Erythroblast (primary cell): ENCODE measurements at places on chromosomes 1 and 21.

GRCh38 chr1:116372191-116372590 lies 853 bp upstream of the ATP1A1 start:
- no peak for DNase-seq

GRCh38 chr1:107858323-107858722 lies 106.7 kb downstream of the VAV3 start:
- DNase-seq = no peak

GRCh38 chr1:6134206-6134605 lies 45.9 kb downstream of the CHD5 start:
- no peak for DNase-seq

- peak; percentile 71 for DNase-seq
These were observed 1.4 kb downstream of the NHLH1 start for GRCh38 chr1:160367934-160368923.

- no peak for DNase-seq
These were observed 38.5 kb downstream of the ZBTB18 start for GRCh38 chr1:244089561-244089960.

- DNase-seq = no peak
These were observed 212.7 kb downstream of the ZP4 start for GRCh38 chr1:237677979-237678378.

GRCh38 chr1:227472772-227473171 lies 90.6 kb upstream of the ZNF678 start:
- DNase-seq = no peak

GRCh38 chr1:32400876-32401631 lies 6.8 kb upstream of the BSDC1 start:
- peak; percentile 58 for DNase-seq

DNA sequence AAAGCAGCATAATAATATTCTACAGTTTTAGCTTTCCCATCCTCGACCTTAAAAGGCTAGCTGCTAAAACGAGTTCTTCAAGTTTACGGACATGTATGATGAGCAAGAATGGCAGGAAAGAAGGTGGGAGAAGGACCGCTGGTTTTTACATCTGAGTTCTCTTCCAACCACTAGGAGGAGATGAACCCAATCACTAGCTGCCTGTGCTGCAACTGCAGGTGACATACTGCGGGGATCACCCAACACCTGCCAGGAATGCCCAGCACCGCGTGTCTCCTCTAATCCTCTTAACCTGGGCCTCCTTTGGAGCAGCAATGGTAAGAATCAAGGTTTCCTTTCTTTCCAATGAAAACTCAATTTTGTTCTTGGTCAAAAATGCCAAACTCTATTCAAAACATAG lies 23.5 kb downstream of the TOR3A start:
- DNase-seq = no peak

- no peak for DNase-seq
These were observed 26.0 kb upstream of the RSPO1 start for GRCh38 chr1:37660664-37661063.

DNA sequence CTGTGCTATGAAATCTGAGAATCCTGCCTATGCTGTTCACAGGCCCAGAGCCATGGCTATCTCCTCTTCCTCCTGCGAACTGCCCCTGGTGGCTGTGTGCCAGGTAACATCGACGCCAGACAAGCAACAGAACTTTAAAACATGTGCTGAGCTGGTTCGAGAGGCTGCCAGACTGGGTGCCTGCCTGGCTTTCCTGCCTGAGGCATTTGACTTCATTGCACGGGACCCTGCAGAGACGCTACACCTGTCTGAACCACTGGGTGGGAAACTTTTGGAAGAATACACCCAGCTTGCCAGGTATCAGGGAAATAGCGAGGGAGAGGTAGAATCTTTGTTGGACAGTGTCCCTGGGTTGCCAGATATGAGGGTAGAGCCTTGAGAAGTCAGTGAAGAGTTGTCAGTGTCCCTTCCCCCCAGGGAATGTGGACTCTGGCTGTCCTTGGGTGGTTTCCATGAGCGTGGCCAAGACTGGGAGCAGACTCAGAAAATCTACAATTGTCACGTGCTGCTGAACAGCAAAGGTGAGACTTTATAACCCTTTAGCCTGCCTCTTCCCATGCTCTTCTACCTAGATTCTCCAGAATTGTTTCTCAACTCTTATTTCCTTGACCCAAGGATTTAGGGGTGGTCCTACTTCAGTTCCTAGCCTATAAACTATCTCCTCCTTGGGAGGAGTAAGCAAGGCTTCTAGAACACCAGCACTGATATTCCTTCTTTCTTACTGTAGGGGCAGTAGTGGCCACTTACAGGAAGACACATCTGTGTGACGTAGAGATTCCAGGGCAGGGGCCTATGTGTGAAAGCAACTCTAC lies 1.4 kb downstream of the NIT1 start:
- peak; percentile 81 for DNase-seq

GRCh38 chr1:79362470-79362869 lies 355.9 kb upstream of the ADGRL4 start:
- DNase-seq = no peak

DNA sequence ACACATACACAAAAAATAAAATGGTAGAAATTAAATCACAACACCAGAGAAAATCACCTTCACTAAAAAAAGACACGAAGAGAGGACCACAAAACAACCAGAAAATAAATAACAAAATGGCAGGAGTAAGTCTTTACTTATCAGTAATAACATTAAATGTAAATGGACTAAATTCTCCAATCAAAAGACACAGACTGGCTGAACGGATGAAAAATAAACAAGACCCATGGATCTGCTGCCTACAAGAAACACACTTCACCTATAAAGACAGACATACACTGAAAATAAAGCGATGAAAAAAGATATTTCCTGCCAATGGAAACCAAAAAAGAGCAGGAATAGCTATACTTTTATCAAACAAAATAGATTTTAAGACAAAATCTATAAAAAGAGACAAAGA lies 73.6 kb downstream of the ZZZ3 start:
- DNase-seq = peak; percentile 7

DNA sequence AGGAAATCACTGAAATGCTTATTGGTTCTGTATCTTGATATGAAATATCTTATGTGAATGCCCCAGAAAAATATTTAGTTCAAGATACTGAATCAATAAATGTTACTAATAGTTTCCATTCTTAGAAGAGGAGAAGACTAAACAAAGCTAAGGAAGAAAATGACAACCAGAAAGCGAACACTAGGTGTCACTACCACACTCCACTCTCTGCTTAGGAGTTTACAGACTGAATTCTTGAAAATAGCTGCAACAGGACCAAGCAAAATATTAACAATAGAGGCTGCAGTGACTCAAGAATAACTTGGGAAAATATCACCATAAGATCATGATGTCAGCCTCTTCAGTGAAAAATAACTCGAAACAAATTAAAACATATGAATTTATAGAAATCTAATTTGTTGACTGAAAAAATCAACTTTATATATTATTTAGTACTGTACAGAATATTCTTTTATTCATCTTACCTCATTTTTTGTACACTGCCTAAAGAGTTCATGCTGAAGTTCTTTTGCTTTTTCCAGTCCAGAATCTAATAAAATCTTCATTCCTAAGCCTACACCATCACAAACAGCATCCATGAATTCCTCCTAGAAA lies 61.6 kb downstream of the KIF14 start:
- peak; percentile 56 for DNase-seq

DNA sequence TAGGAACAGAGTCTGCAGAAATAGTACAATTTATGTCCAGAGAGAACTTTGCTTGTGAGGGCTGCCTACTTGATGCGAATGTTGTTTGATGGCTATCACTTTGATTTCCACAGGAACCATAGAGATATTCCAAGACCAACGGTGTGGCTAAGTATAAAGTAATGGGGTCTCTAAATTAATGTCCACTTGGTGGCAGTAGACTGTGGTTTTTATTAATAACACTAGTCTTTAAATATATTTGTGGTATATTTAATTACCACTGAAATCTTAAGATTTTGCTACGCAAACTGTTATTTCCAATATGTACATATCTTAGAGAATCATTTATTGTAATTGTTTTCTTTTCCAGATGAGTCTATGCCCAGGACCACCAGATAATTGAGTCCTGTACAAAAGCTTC lies 647.9 kb downstream of the PLA2G4A start:
- DNase-seq = no peak

GRCh38 chr1:221709854-221710253 lies 32.0 kb downstream of the DUSP10 start:
- no peak for DNase-seq

DNA sequence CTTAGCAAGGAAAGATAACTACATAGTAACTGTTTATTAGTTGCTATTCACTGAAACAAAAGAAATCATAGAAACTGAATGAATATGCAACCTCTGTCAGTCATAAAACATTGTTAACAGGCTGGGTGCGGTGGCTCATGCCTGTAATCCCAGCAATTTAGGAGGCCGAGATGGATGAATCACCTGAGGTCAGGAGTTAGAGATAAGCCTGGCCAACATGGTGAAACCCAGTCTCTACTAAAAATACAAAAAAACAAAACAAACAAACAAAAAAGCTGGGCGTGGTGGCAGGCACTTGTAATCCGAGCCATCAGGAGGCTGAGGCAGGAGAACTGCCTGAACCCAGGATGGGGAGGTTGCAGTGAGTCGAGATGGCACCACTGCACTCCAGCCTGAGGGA lies 44.1 kb downstream of the CRB1 start:
- DNase-seq = no peak

DNA sequence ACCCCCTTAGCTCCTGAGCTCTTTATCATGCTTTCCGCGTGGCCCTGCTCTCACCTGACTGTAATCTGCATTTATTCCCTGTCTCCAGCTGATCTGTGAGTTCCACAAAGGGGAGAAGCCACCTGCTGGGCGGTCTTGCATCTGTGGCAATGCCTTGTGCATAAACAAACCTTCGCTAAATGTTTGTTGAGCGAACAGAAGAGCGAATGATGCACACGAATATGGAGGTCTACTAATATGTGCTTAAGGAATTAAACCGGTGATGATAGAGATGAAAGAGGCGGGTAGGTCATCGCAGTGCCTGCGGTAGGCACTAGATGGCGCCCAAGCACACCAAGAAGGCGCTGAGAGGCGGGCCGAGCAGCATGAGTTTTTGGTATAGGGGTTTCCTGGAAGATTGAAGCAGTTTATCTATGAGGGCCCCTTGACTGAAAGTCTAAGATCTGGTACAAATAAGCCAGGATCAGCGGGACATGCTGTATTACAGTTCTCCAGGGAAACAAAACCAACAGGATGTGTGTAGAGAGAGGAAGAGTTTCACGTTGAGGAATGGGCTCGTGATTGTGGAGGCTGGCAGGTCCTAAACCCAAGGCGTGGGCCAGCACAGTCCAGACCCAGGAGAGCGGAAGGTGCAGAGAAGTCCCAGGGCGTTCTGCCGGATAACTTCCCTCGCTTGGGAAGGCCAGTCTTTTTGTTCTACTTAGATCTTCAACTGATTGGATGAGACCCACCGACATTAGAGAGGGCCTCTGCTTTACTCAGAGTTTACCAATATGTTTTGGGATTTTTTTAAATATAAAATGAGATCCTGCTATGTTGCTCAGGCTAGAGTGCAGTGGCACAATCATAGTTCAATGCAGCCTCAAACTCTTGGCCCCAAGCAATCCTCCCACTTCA lies 34.7 kb downstream of the TOMM20 start:
- DNase-seq = peak; percentile 86

- peak; percentile 13 for DNase-seq
These were observed 1.7 kb upstream of the DYNLT5 start for GRCh38 chr1:66750577-66750976.

- no peak for DNase-seq
These were observed 742.0 kb downstream of the ADGRL2 start for GRCh38 chr1:82542766-82543165.

- no peak for DNase-seq
These were observed 1.6 kb downstream of the STPG1 start for GRCh38 chr1:24411963-24412362.

DNA sequence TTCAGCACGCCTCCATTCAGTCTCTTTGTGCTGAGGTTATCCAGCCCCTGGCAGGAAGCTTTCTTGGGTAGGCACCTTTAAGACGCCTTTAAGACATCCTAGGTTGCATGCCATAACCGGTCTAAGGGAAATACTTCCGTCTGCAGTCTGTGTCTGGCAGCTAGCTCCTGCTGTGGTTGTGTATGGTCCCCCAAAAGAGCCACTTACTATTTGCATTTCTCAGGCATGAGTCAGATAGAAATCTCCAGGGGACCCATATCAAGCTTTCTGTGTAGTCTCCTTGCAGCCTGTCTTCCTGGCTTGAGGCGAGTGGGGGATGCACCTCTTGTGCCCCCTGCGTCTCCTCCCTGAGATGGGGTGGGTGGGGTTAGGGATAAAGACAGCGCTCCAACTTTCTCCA lies 10.0 kb upstream of the RYR2 start:
- DNase-seq = no peak

GRCh38 chr1:184745110-184745509 lies 9.5 kb downstream of the EDEM3 start:
- peak; percentile 37 for DNase-seq

- no peak for DNase-seq
These were observed 1.1 kb downstream of the SLC35F3 start for GRCh38 chr1:233905416-233906051.

DNA sequence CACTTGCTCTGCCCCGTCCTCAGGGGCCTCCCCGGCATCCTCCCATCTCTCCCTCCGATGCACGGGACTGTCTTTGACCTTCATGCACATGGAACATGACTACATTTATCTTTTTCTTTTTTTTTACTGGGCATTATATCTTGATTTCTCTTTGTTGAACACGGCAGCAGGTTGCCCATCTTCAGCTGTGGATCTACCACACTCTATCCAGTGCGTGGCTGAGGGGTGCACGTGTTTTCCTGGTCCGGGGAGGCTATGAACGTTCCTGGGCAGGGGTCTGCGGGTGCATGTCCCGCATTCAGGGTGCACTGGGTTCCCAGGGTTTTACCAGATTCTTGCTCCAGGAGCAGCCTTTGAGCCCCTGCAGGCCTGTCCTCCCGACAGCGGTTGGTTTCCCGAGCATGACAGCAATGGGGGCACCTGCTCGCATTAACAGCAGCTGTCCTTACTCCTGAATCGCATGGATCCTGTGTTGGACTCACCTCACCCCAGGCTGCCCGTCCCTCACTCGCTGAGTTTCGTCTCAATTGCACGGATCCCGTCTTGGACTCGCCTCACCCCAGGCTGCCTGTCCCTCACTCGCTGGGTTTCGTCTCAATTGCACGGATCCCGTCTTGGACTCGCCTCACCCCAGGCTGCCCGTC lies 7.4 kb downstream of the POFUT2 start:
- DNase-seq = no peak

- no peak for DNase-seq
These were observed 13.3 kb upstream of the GNG12 start for GRCh38 chr1:67846538-67846937.

- DNase-seq = peak; percentile 78
These were observed 8.2 kb downstream of the LMNA start for GRCh38 chr1:156122519-156123355.
